Activated CD8-positive, alpha-beta memory T cell treated with anti-CD3 and anti-CD28 coated beads for 1 hour (primary cell): ENCODE measurements at places on chromosomes 2 and 18.

GRCh38 chr2:27042985-27043634 is 8.4 kb upstream of the AGBL5 start:
- DNase-seq = no peak

DNA sequence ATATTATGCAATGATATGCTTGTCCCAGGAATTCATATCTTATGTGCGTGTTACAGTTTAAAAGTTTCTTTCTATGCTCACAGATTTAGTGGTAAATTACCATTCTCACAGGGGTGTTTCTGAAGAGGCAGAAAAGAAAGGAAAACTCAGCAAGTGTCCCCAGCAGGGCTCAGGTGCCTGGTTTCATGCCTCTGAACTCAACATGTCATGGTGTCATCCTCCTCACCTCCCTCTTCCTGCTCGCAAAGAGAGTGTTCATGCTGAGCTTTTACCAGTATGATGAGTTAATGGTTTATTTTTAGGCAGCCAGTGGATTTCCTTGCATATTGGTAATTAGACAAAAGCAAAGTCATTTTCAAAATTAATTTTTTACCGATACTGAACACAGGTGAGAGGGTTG is 492.9 kb upstream of the ZEB2 start:
- no peak for DNase-seq

DNA sequence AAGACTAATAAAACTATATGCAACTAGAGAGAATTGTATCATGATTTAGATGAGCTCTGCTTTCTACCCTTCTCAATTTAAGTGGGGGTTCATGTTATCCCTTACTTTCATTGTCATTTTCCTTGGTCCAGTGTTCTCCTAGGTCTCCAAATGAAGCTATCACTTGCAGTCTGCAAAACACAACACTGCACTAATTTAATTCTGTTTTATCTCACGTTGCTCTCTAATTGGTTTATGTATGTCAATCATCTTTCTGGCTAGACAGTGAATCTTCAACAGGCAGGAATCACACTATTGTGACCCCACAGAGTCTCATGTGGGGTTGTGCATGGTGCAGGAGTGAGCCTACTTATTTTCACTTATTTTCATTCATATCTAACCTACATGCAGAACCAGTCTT is 348.3 kb upstream of the SYT4 start:
- DNase-seq = no peak

DNA sequence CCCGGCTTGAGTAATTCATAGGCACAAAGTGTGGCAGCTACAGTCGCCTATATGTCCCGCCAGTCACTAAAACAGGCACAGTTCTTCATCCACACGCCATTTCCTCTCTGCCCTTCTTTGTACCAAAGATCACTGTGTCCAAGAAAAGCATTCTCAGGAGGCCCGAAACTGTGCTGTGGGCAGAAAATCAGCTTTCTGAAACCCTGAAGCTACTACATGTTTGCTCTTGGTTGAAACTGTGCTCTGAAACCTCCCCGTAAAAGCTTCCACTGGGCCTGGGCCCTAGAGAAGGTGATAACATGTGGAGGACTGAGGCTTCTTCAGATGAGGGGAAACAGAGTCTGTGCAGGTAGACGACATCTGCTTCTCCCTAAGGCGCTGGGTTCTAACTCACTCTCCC is 75.6 kb upstream of the ID2 start:
- no peak for DNase-seq

DNA sequence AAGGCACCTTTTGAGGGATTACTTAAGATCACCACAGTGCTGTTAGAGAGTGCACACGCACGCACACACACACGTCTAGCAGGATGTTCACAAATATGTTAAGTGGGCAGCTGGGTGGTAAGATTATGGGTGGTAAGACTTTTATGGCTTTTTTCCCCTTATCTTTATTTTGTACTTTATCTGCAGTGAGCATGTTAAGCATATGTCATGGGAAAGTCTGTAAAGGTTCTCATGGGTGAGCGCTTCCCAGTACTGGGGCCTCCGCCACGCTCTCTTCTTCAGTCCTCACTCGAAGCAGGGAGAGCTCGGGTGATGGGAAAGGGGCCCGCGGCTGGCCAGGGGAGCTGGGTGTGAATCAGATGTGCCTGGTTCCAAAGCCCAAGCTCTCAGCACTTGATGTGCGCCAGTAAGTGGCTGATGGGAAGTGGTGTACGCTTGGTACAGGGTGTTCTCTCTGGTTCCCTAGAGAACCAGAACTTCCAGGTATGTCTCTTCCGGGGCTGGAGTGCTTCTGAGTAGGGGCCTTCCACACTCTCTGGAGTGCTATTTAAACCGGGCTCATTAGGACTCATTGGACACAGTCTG is 83.9 kb upstream of the YWHAQ start:
- DNase-seq = no peak

- no peak for DNase-seq
Observed at GRCh38 chr2:236889791-236890704, 195.6 kb upstream of the COPS8 start.

DNA sequence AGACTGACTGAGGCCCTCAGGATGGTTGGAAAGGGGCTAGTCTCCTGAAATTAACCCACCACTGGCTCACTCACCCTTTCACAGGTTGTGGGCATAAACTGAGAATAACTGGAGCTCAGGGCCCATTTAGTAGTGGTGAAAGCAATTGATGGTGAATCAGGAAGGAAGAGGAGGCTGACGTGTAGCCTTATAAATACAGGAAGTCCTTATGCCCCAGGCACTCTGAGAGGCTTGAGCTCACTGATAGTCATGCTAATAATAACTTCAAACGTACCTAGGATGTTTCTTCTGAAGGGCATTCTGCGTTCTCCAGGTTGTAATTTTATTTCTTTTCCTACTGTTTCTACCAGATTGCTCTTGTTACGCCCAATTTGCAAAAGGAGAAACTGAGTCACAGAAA is 328.4 kb downstream of the CLIP4 start:
- no peak for DNase-seq

DNA sequence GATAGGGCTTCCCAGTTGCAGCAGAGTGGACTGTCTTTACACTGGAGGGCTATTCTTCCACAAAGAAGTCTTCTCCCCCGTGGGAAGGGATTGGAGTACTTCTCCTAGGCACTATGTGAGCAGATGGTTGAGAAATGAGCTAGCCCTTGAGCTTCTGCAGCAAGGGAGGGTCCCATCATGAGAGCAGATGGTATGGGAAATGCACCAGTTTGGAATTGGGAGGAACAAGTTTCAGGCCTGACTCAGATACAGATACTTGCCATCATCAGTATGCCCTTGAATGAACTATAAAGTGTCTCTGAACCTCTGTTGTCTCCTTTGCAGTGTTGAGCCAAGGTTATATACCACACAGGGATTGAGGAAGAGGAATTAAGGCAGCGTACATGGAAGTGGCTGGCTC is 757.4 kb downstream of the RNF144A start:
- DNase-seq = no peak

DNA sequence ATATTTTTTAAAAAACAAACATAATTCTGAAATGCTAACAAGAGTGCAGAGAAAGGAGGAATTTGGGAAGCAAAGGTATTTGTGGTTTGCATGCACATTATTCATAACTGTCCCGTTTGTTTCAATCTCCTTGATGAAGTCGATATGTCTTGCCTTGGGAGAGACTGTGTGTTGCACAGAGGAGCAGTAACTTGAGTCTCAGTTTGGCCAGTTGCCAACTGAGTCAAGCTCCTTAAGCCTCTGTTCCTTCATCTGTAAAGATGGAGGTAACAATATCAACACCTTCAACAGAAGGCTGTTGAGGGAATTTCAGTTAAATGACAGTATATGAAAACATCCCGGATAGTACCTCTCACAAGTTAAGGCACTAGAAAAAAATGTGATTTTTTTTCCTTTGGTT is 226.2 kb downstream of the ASXL3 start:
- no peak for DNase-seq

DNA sequence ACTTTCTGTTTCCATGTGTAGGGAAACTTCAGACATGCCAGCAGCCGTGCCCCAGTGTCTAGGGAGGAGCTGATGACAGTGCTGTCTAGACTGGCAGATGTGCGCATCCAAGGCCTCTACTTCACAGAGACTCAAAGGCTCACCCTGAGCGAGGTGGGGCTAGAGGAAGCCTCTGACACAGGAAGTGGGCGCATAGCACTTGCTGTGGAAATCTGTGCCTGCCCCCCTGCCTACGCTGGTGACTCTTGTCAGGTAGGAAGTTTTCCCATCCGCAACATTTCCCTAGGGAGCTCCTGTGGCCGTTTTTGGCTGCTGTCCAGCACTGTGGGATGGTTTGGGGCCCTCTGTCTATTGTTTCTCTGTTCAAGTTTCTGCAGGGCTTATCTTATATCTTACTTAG is 143.1 kb upstream of the TTC39C start:
- DNase-seq = peak; percentile 49

GRCh38 chr2:143345887-143346787 is 216.9 kb downstream of the ARHGAP15 start:
- no peak for DNase-seq

DNA sequence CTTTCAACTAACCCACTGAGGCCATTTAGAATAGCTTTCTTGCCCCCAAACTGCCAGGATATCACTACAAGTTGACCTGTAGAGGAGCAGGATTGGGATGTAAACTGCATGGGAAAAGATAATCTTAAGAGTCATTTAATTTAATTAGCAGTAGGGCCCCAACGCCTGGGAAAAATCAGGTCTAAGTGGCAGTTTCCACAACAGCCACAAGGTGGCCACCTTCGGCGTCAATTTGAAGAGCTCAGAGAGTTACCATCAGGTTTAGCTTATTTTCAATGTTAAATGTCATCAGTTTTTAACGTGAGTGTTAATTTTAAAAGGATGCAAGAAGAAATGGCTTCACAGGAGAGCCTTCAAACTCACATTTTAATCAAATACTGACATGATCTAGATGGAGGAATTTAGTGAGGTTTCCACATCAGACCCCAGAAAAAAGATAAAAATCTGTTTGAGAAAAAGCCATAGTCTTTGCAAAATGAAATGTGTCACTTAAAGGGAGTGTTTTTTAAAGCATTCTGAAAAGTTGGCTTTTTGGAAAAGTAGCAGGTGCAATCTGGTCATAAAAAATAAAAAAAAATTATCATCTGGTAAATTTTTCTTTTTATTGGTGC is 77.3 kb upstream of the UPP2 start:
- DNase-seq = peak; percentile 23

DNA sequence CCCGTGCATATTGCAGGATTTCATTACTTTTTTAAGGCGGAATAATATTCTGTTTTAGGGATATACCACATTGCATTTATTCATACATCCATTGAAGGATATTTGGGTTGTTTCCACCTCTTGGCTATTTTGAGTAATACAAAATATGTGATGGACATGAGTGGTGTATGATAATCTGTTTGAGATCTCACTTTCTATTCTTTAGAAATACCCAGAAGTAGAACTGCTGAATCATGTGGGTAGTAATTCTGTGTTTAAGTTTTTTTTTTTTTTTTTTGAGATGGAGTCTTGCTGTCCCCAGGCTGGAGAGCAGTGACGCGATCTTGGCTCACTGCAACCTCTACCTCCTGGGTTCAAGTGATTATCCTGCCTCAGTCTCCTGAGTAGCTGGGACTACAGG is 201.4 kb downstream of the NYAP2 start:
- no peak for DNase-seq
